ENCODE measurements at places on chromosomes 2 and 18. TPM values are rescaled to one million over a fixed set of nuclear protein-coding genes. Genes with fewer than 3 reads are reported as not detected.

Gene GAL3ST2
- 0.09 TPM for total RNA-seq

Gene ADD2
- total RNA-seq: 45.3 TPM

Gene TUBA3E
- total RNA-seq: not detected

Gene PDCL3
- total RNA-seq: 24.9 TPM

Gene CTAGE1
- total RNA-seq: not detected

GRCh38 chr2:9972621-9973479 is 21.4 kb downstream of the GRHL1 start:
- DNase-seq: no peak

GRCh38 chr2:133569286-133569830 is 1.1 kb upstream of the NCKAP5 start:
- DNase-seq: no peak

- DNase-seq: no peak
Measured at GRCh38 chr2:143717053-143717452, 587.8 kb downstream of the ARHGAP15 start.

DNA sequence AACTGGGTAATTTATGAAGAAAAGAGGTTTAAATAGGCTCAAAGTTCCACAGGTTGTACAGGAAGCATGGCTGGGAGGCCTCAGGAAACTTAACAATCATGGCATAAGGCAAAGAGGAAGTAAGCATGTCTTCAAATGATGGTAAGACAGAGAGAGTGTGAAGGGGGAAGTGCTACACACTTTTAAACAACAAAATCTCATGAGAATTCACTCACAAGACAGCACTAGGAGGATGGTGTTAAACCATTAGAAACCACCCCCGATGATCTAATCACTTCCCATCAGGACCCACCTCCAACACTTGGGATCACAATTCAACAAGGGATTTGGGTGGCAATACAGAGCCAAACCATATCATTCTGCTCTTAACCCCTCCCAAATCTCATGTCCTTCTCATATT is 34.9 kb downstream of the CFAP210 start:
- DNase-seq: no peak

DNA sequence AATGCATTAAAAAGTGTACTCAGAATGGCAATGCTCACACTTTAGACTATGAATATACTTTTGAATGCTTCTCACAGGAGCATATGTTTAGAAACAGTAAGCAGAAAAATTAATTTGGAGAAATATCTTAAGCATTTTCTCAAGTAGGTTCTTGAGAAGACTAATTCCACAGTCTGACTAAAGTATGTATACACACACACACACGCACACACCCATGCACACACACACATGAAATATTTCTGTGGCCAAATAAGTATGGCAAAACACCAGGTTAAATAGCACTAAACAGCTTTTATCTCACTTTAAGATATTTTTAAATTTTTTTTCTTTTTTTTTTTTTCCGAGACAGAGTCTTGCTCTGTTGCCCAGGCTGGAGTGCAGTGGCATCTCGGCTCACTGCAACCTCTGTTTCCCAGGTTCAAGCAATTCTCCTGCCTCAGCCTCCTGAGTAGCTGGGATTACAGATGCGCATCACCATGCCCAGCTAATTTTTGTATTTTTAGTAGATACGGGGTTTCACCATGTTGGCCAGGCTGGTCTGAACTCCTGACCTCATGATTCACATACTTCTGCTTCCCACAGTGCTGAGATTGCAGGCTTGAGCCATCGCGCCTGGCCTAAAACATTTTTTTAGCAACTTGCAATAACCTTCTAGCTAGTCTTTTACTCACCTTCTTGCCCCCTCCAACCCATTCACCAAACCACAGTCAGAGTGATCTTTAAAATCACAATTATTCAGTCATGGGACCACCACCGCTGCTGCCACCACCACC is 67.5 kb upstream of the SCG2 start:
- DNase-seq: no peak

DNA sequence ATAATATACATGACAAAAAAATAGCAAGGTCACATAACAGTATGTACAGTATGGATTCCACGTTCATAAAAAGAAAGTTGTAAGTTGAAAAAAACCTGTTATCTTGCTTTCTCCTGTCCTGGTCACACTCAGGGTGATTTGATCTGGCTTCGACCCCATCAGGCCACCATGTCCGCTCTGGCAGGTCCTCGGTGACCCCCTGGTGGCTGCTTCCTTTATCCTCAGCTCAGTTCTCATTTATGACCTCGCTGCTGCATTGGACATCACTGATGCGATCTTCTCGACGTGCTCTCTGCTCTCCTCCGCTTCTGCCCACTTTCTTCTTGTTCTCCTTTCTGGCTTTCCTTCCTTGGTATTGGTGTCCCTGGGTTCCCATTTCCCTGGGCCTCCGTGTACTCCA is 29.7 kb downstream of the DGKD start:
- DNase-seq: no peak

DNA sequence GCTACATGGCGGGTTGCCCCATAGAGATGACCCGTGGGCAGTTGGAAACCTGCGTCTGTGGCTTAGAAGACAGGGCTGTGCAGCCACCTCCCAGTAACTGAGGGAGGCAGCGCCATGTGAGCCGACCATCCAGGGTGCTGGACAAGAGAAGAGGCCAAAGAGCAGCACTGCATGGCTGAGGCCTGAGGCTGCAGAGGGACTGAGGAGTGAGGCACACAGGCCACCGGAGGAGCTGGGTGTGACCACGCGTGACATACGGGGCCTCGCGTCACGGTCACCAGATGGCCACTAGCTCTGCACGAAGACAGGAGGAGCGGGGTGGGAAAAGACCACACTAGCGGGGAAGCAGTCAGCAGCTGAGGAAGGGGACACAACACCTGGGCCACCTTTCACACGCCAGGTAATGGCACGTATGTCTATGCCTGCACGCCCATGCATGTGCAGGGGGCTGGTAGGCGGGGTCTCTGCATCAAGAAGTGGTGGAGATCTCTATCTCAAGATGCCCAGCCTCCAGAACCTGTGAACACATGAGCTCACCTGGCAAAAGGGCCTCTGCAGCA is 61.4 kb downstream of the NDUFA10 start:
- DNase-seq: no peak

GRCh38 chr2:28546242-28546641 is 50.4 kb downstream of the PLB1 start:
- no peak for DNase-seq

DNA sequence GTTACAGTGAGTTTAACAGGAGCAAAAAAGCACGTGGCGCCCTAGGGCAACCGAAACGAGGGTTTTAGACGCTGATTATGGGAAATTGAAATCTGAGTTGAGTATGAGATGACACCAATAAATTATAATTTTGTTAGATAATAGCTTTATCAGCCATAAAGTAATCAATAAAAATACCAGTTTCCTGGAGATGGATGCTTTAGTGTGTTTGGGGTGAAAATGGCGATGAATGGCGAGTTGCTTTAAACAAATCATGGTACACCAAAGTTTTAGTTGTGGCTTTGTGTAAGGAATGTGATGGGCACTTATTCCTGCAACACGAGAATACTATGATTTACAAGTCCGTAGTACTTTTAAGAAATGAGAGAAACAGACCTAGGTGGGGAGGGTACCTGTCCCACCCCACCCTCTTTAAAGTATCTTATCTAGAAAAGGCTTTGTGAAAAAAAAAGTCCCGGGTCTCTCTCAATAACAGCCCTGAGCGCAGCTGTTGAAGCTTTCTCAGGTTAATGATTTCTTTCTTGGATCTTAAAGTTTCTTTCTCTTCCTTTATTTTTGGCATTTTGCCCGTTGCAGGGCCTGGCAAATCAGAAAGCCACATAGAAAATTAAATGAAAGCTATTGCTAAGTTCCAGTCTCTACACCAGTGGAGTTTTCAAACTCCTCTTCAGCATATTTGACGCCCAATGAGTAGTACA is 1.5 kb upstream of the RRM2 start:
- no peak for DNase-seq

DNA sequence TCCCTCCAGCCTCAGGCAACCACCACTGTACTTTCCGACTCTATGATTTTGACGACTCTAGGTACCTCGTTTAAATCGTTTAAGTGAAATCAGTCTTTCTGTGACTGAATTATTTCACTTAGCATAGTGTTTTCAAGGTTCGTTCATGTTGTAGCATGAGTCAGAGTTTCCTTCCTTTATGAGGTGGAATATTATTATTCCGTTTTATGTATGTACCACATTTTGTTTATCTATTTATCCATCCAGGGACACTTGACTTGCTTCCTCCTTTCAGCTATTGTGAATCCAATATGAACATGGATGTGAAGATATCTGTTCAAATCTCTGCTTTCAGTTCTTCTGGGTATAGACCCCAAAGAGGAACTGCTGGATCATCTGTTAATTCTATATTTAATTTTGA is 19.1 kb downstream of the IL1R2 start:
- no peak for DNase-seq

GRCh38 chr2:30770816-30771576 is 36.2 kb downstream of the CAPN13 start:
- no peak for DNase-seq

DNA sequence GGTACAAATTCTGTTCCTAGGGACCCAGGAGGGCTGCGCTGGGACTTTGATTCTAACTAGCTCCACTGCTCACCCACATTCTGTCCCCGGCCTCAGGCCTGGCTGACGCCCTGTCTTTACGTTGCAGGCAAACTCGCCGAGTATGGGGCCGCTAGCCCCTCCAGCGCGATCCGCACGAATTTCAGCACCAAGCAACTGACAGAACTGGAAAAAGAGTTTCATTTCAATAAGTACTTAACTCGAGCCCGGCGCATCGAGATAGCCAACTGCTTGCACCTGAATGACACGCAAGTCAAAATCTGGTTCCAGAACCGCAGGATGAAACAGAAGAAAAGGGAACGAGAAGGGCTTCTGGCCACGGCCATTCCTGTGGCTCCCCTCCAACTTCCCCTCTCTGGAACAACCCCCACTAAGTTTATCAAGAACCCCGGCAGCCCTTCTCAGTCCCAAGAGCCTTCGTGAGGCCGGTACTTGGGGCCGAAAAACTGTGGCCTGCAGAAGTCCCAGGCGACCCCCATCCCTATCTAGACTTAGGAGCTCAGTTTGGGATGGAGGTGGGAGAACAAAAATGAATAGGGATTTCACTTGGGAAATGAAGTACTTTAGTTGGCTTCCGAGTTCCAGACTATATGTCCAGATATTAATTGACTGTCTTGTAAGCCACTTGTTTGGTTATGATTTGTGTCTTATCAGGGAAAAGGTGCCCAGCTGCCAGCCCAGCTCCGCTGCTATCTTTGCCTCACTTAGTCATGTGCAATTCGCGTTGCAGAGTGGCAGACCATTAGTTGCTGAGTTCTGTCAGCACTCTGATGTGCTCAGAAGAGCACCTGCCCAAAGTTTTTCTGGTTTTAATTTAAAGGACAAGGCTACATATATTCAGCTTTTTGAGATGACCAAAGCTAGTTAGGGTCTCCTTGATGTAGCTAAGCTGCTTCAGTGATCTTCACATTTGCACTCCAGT is 1.5 kb downstream of the HOXD1 start:
- peak; percentile 38 for DNase-seq

- no peak for DNase-seq
Measured at GRCh38 chr2:172655838-172656573, 79.6 kb upstream of the RAPGEF4 start.

DNA sequence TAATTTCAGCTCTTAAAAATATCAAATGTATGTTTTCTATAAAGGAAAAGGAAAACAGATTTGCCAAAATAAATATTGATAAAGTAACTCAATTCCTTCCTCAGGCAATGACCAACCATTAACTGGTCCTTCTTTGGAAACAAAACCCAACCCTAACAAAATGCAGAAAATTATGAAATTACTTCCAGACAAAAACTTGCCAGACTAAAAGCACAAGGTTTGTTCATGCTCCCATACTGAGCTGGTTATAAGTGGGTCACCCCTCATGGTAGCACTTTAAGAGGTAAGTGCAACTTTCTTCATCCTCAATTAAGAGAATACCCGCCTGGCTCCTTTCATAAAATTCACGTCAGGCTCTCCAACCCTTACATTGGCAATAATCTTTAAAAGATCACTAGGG is 31.1 kb upstream of the TTC32 start:
- DNase-seq: no peak

- DNase-seq: no peak
Measured at GRCh38 chr2:190361572-190361971, 18.2 kb downstream of the INPP1 start.

GRCh38 chr18:43846299-43846698 is 569.0 kb upstream of the SYT4 start:
- DNase-seq: peak; percentile 84

DNA sequence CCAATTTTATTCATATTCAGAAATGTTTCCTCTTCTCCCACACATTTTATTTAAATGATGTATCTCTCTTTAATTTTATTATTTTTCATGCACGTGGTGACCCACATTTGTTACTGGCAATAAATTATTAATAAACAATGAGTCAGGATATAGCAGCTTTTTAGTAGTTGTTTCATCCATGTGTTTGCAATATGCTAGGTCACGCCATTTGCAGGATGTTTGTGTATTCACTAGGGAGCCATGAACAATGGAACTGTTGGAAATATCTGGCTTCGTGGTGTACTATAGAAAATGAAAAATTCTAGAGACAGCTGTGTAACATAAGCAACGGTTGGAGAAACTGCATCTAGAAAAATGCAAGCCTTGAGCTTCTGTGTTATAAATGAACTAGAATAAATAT is 176.0 kb upstream of the COL3A1 start:
- no peak for DNase-seq

DNA sequence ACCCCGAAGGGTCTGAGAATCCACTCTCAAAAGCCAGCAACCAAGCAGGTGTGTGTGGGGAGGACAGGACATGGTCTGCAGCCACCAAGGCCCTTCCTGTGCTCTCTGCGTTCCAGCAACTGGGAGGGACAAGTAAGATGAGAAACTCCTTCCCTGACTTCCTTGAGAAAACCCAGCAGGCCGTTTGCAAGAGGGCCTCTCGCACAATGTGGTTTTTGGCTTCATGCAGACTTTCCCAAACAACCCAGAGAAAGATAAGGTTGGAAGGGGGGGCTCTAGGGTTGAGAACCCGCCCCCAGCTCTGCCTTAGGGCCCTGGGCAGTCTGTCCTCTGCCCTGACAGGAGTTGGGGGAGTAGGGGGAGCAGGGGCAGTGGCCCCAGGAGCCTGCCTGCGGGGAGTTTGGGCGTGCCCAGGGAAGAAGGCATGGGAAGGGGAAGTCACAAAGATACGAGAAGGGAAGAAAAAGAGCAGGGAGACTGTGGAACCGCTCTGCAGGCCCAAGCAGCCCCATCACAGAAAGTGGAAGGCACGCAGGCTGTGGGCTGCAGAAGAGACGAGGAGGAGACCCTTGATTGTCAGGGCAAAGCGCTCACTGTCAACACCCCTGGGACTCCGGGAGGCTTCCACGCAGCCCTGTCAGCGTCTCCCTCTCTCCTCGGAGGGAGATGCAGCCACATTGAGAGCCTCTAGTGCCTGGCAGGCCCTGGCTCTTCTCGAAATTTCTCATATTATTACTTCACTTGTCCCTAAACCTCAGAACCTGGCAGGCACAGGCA is 99.8 kb downstream of the SMAD7 start:
- DNase-seq: no peak
